ENCODE measurements at places on chromosomes 3 and 15.

DNA sequence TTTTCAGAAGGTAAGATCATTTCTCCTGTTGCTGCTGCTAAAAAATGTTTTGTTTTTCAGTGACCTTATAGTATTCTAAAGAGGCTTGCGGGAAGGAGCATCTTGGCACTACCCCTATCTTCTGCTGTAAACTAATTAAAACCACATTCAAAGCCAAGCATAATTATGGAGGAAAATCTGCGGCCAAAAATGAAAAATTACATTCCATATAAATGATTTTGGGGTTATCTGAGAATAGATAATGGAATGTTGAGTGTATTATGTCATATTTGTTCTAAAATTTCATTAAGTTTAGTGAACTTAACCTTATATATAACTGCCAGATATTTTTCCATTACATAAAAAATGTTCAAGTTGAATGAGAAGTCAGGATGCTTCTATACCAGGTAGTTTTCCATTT lies 170.4 kb upstream of the TMC3 start:
- DNase-seq: no peak

GRCh38 chr15:67096546-67097294 lies 31.3 kb downstream of the SMAD3 start:
- no peak for DNase-seq

- no peak for DNase-seq
Observed at GRCh38 chr15:57600197-57600596, 8.5 kb downstream of the MYZAP start.

GRCh38 chr15:89198934-89199333 lies 22.4 kb downstream of the RLBP1 start:
- no peak for DNase-seq

DNA sequence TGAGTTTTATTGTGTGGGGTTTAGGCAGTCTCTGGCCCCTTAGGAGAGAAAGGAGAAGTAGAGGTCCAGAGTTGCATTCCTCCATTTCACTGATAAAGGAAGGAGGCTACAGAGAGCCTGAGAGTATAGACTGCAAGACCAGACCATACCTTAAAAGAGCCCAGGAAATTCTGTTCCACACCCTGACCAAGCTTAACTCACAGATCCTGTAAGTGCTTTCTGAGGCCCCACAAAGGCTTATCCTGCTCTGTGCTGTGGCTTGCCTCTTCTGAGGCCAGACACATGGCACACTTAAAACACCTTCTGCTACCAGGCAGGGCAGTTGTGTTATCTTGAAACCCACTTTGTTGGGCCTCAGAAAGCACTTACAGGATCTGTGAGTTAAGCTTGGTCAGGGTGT lies 39.2 kb upstream of the LEKR1 start:
- DNase-seq: no peak

GRCh38 chr3:159455741-159456181 lies 532.9 kb upstream of the IL12A start:
- DNase-seq: no peak

GRCh38 chr15:55289011-55289745 lies 435 bp downstream of the RAB27A start:
- peak; percentile 23 for DNase-seq

DNA sequence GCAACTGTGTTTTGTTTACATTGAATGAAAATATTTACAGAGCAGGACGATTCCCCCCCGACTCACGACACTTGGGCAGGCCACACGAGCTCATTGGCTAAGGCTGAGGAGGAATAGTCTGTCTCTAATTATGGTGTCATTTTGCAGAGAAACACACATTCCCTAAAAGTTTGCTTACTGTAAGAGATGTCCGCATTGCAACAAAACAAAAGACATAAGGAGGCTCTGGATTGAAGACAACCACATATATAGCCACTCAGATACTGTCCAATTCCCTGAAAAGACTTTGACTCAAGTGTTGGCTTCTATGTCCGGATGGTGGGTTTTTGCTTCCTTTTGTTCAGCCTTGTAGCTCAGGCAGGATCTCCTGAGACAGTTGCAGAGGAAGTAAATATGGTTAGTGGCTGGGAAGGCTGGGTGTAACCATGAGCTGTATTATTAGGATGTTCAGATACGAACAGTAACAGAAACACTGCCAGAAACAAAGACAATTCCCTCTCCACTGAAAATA lies 170.4 kb downstream of the KLHL25 start:
- no peak for DNase-seq

- no peak for DNase-seq
Observed at GRCh38 chr3:177889161-177889560, 647.1 kb upstream of the KCNMB2 start.

DNA sequence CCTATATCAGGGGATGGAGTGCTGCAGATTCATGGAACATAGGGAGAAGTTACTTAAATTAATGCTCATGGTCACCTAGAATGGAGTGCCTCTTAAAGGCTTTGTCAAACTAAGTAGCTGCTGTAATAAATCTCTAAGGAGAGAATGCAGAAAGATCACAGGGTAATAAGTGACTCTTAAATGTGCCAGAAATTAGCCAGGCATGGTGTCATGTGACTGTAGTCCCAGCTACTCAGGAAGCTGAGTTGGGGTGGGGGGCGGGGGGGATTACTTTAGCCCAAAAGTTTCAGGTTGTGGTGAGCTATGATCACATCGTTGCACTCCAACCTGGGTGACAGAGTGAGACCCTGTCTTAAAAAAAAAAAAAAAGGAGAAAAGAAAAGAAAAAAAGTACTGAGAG lies 90.9 kb upstream of the ASB14 start:
- no peak for DNase-seq

DNA sequence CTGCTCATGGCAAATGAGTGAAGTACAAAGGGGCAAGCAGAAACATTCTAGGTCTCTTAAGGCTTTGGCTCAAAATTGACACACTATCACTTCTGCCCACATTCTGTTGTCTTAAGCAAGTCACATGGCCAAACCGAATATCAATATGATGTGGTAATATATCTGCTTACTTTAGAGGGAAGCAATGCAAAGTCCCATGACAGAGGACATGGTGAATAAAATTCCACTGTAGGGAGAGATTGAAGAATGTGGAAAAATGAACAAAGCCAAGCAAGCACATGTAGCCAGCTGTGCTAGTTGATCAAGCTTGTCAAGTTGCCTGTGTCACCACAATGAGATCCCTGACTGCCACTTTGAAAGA lies 11.2 kb upstream of the TBC1D5 start:
- DNase-seq: no peak

GRCh38 chr15:52329987-52330386 lies 34.4 kb upstream of the MYO5C start:
- DNase-seq: no peak

GRCh38 chr3:23244324-23245041 lies 41.4 kb downstream of the UBE2E2 start:
- DNase-seq: no peak

GRCh38 chr3:185912929-185913901 lies 24.6 kb downstream of the TRA2B start:
- DNase-seq: no peak

Measured in activated CD4-positive, alpha-beta T cell treated with anti-CD3 and anti-CD28 coated beads, Interleukin-2, amount 50 U/mL, for 1 hour (primary cell).